Parietal lobe (tissue), 2 donors: ENCODE measurements at places on chromosomes 3 and 15. TPM values are rescaled to one million over a fixed set of nuclear protein-coding genes. Genes with fewer than 3 reads are reported as not detected.

Gene VPS18
- 26.3 TPM for total RNA-seq

Gene CCDC9B
- total RNA-seq = 4.4 TPM

Gene CPA3
- total RNA-seq = not detected

Gene SOX2
- total RNA-seq = 93.6 TPM

Gene NME9
- total RNA-seq = 4.1 TPM
